ENCODE measurements at places on chromosomes 12 and 14.

GRCh38 chr12:109987615-109988014 lies 8.6 kb downstream of the GIT2 start:
- no peak for DNase-seq

DNA sequence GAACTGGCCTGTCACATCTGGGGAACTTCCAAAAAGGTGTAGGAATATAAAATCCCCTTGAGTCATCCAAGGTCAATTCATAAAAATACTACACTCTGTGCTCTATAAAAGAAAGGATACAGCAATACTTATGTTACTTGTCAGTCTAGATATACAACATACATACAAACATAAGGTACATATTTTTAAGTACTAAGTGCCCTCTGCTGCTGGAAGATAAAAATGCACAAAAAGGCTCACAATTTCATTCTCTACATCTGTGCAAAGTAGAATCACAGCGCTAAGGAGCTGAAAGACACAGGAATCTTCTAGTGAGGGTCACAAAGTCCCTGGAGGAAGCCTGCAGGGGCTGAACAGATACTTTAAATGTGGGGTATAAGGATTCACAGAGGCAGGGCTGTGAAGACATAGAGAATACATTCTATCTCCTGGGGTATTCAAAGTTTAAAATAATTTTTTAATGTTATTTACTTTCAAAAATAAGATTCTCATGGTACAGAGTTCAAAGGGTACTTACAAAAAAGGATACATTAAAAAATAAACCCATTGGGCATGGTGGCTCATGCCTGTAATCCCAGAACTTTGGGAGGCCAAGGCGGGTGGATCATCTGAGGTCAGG lies 10.2 kb upstream of the GOLGA5 start:
- DNase-seq: no peak

DNA sequence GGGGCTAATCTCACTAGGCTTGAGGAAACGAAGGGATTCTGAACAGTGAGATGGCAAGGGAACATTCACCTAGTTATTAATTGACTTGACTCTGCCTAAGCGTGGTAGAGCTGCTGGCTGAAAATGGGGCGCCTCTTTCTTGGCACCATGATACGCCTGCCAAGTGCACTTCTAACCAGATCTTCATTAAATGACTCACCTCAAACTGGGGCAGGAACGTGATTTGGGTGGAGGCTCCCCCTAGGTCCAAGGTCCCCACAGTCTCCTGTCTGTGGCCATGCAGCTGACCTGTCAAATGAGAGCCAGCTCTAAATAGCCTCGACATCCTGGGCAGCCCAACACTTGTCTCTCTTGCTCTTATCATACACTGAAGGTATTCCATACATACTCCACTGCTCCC lies 26.0 kb downstream of the COQ6 start:
- DNase-seq: no peak

- DNase-seq: no peak
These were observed 216.9 kb downstream of the NTF3 start for GRCh38 chr12:5648692-5649359.

GRCh38 chr12:98503592-98504367 lies 11.6 kb upstream of the TMPO start:
- DNase-seq: peak; percentile 85

DNA sequence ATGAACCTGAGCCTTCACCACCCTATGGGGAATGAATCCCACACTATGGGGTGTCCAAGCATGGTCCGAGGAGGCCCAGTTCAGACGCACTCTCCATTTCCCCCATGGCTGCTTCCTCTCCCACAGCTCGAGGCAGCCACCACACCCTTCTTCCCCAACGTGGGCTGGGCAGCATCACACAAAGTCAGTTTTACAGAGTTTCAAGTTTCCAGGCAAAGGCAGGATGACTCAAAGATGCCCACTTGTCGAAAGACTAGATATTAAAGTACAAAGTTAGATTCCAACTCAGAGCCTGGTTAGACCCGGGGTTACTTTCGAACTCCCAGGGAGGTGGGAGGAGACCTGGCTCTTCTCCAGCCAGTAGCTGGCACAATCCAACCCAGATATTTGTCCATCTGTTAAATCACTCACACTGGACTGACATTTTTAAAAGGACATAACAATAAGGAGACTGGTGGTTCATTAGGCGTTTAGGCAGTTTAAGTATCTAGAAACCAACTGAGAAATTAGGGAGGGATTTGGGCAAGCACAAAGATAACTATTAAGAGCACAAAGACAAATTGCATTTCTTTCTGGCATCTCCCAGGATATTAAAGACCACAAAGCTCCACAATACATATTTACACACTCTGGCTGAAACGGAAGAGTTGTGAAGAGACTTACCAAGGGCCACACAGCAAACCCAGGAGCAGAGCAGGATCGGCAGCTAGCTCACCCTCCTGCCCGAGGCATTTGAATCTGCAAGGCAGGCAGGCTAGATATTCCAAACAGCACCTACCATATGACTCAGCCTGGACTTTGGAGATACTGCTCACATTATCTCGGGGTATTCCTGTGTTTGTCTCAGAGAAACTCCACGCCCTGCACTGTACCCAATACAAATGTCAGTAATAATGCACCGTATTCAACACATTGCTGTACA lies 34.8 kb downstream of the TMCC3 start:
- DNase-seq: no peak

DNA sequence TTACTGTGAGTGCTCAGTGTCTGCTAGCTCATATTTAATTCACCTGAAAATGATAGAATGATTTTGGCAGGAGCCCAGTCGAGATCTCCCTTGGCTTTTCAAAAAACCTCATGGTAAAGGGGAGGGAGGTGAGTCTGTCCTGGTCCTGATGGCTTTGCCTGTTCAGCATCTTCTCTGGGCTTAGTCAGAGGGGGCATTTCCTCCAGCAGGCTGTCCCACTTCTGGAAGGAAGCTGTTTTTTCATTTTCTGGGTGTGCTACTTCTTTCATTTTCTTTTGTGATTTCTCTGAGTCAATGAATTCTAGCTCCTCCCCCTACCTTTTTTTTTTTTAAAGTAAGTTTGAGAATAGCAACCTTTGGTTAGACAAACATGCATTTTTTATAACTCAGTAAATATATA lies 58.8 kb downstream of the TMX1 start:
- no peak for DNase-seq

- DNase-seq: no peak
These were observed 28.4 kb downstream of the PLEKHG3 start for GRCh38 chr14:64732536-64733120.

DNA sequence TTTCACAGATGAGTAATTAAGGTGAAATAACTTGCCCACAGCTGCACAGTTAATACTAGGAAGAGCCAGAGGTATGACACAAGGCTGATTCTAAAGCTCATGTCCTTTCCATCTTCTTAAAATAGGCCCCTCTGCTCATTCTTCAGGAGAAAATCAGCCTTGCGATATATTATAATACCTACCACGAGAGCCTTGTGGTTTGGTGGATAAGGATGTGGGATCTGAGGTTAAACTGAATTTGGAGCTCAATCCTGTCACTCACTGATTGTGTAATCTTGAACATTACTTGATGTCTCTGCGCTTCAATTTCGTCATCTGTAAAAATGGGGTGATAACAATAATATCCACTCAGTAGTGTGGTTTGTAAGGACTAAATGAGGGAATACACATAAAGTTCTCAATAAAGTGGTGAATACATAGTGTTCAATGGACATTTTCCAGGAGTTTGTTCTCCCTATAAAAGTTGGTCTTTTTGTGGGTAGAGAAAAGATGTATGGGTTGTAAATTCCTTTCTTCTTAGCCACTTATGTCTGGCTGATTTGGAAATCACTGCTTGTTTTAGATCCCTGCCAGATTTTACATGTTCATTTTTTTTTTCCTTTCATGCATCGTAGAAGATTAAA lies 25.1 kb upstream of the ATP2B1 start:
- no peak for DNase-seq

DNA sequence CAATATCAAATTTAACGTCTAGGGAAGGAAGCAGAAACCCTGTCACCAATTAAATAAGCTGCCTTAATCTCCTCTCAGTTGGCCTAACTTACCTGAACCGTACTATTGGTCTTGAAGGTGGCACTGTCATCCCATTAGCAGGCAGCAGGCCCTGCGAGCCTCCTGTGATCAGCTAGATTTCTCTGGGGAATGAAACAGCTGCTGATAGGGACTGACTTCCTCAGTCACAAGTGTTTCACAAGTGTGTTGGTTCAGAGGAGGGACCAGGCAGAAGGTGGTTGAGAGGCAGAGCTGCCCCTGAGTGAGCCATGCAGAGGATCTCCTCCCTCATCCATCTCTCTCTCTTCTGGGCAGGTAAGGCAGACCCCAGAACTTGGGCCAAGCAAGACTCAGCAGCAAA lies 166.8 kb downstream of the DAD1 start:
- no peak for DNase-seq

- no peak for DNase-seq
These were observed 11.5 kb downstream of the ARHGEF40 start for GRCh38 chr14:21081521-21082142.

DNA sequence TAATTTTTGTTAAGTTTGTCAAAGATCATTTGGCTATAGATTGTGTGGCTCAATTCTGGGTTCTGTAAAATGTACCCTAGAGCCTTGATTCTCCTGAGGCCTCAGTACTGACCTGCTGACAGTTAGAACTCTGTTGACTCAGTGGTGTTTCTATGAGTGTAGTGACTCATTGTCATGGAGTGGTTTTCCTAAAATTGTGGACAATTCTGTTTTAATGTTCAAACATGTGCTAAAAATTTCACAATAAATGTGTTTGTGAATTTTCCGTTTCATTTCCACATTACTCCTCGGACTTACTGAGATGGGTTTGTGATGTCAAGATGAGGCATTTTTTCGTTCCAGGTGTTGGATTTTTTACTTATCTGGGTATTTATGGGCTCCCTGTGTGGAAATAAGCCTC lies 695.9 kb downstream of the TMEM121 start:
- no peak for DNase-seq

- no peak for DNase-seq
These were observed 25.2 kb upstream of the NCOR2 start for GRCh38 chr12:124592481-124593160.

DNA sequence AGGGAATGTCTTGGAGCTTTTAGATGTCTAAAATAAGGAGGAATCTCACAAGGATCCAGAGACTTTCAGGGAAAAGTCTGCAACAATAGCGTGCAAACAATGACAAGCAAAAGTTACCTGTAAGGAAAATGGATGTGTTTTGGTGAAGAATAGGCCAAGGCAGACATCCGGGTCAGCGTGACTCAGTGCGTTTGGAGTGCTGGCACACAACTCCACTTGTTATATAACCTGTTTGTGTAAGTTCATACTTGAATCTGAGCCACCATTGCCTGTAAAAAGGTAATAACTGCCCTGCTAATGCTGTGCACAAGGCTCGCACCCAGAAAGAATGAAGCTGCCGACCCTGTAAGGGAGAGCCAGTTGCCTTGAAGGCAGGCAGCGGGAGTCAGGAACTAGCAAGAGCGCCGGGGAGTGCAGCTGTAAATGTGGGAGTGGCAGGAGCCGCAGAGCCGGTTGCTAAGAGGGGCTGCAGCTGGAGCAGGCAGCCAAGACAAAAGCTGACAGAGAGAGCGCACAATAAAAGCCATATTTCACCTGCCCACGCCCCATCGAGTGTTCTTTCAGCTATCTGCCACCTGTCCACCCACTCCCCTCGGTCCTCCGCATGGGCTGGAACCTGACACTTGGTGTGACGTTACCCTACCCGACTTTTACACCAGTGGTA lies 638.5 kb upstream of the MIS18BP1 start:
- no peak for DNase-seq

DNA sequence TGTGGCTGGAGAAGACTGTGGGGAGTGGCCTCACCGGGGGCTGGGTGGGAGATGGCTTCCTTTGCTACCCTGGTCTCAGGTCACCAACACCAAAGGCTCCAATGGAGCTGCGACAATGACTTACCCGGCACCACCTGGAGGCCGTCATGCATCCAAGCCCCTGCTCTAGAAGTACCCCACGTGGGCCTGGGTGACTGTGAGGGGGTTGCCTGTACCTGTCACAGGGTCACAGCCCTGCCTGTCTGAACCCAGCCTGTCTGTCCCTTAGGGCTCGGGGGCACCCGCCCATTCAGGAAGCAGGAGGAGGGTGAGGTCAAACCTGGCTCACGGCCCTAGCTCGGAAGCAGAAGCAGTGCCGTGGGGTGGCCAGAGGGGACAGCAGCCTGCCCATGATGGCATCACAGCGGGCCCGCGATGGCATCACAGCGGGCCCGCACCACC lies 18.9 kb downstream of the ABCB9 start:
- no peak for DNase-seq

- DNase-seq: no peak
These were observed 2.8 kb downstream of the TRHDE start for GRCh38 chr12:72274931-72275330.

DNA sequence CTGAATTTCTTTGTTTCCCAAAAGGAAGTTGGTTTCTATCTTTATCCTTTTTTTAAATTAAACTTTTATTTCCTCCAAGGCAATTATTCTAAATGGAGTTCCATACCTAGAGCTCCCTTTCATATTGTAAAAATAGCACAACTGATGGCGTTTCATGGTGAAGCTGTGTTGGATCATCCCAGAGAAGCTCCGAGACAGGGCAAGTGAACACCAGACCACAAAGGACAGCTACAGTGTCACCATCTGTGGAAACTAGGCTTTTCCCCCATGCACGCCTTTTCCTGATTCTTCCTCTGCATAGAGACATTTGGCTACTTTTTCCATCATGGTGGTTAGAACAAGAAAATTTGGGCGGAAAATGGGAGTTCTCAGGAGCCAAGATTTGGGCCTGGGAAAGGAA lies 12.7 kb downstream of the TPCN1 start:
- no peak for DNase-seq

DNA sequence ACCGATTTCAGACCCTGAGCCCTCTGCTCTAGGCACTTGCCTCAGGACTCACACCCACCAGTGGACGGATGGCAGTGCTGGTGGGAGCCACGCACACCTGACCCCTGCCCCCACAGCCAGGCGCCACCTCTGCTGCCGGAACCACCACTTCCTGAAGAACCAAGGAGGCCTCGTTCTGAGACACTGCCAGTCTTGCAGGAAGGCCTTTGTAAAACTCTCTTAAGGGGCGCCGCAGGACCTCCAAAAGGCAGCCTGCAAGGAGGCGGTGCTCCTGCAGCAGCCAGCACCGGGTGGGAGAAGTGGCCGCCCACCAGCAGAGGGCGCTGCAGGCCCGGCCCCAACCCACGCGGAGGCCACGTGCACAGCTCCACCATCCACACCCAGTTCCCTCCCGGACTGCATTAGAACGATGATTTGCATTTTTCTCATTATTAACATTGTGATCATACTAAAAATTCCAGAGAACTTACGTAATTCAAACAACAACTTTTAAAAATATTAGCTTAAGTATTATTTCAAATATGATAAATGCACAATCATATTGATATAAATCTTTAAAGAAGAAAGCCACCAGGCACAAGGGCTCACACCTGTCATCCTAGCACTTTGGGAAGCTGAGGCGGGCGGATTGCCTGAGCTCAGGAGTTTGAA lies 12.8 kb downstream of the STX2 start:
- DNase-seq: peak; percentile 39

DNA sequence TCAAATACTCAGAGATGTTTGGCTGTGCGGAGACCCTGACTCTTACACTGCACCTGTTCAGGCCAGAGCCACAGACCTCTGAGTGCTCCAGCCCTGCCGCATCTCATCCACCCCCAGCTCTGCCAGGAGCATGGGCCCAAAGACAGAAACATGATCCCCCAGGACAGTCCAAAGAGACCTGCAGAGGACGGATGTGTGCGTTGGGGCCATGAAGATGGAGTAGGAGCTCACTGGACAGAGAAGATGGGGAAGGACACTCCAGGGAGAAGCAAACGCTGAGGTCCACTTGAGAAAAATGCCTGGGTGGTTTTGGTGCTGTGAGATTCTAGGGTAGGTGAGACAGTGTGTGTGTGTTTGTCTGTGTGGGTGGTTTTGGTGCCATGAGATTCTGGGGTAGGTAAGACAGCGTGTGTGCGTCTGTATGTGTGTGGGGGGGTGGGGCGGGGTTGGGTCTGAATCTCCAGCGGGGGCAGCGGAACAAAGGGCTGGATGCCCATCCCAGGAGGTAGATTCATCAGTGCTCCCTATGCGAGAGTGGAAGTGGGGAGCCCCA lies 818 bp upstream of the HHIPL1 start:
- no peak for DNase-seq

All from T-helper 22 cell (primary cell).